Lung (tissue), 17 donors: ENCODE measurements at places on chromosomes 11 and 22. TPM values are rescaled to one million over a fixed set of nuclear protein-coding genes. Genes with fewer than 3 reads are reported as not detected.

GRCh38 chr11:13297917-13298356 is 20.3 kb downstream of the BMAL1 start:
- H3K4me1 ChIP-seq, result peaks cover 45% of the 10 kb centered on the region
- DNase-seq, result no peak

DNA sequence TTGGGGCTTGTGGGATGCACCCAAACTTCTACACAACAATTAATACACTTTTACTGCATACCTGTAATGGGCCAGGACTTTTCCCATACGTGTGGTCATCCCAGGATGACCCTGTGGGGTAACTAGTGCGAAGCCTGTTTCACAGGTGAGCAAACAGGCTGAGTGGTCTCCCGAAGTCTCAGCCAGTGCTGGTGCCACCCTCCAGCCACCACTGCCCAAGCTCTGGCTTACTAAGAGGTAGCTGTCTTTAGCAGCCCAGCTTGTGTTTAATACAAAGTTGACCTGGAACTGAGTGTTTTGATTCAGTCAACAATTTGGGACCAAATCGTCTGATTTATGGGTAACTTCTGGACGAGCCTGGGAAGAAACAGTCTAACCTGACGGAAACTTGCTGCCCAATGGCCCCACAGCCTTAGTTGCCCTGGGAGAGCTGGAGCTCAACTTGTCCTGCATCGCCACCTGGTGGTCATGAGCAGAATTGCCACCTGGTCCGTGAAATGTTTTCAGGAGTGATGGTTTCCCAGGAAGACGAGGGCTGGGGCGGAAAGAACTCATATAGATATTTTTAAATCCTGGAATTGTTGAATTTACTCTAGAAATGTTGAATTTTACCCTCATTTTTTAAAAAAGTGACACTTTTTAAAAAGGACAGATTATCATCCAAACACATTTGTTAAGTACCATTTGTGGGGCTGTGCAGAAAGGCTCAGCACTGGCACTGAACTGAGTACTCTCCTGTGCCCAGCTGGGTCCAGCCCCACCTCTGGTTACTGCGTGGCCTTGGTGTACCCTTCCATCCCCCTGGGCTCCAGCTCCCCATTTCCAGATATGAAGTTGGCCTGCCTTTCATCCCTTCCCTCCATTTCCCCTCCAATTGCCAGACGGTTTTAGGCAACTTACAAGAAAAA is 95.5 kb upstream of the PARVA start:
- H3K27ac ChIP-seq, result no peak overlapping the region
- H3K4me1 ChIP-seq, result peaks cover 13% of the 10 kb centered on the region
- no peaks in the 10 kb centered on the region for H3K27me3 ChIP-seq
- peak; percentile 85 for DNase-seq

- peak; percentile 66 for DNase-seq
- H3K36me3 ChIP-seq, result no peaks in the 10 kb centered on the region
- H3K4me3 ChIP-seq, result no peak overlapping the region
- no peak overlapping the region for H3K27ac ChIP-seq
- no peaks in the 10 kb centered on the region for H3K27me3 ChIP-seq
Observed at GRCh38 chr11:126163074-126163700, 48.3 kb downstream of the RPUSD4 start.

The SEZ6L gene
- 0.12 TPM for total RNA-seq

The POU2AF1 gene
- total RNA-seq, result 5.8 TPM

The OLFML1 gene
- total RNA-seq, result 28.1 TPM

The FIBP gene
- total RNA-seq, result 74.6 TPM
